Ascending aorta (tissue), 2 donors: ENCODE measurements at places on chromosomes 2 and 18.
A peak's percentile ranks its signal among the peaks of the same experiment; 100 is the strongest.

GRCh38 chr2:161028581-161028980 is 131.6 kb upstream of the TANK start:
- DNase-seq: no peak

DNA sequence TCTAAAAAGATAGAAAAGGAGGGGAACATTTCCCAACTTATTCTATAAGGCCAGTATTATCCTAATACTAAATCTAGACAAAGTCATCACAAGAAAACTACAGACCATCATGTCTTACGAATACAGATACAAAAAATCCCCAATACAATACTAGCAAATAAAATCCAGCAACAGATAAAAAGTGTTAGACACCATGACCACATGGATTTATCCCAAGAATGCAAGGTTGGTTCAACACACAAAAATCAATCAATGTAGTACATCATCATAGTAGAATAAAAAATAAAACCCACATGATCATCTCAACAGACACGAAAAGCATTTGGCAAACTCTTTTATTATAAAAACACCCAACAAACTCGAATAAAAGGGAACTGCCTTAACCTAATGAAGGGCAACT is 18.5 kb downstream of the SLC66A2 start:
- no peak for DNase-seq

GRCh38 chr2:5803547-5803946 is 111.4 kb downstream of the SOX11 start:
- no peak for DNase-seq

DNA sequence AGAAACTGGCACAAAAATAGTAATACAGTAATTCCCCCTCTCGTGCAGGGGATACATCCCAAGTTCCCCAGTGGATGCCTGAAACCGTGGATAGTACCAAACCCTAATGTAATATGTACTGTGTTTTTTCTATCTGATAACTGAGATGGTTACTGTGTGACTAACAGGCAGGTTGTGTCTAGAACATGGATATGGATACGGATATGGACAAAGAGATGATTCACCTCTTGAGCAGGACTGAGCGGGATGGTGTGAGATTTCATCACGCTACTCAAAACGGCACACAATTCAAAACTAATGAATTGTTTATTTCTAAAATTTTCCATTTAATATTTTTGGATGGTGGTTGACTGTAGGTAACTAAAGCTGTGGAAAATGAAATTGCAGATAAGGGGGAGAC is 3.4 kb downstream of the MBD1 start:
- DNase-seq: no peak

DNA sequence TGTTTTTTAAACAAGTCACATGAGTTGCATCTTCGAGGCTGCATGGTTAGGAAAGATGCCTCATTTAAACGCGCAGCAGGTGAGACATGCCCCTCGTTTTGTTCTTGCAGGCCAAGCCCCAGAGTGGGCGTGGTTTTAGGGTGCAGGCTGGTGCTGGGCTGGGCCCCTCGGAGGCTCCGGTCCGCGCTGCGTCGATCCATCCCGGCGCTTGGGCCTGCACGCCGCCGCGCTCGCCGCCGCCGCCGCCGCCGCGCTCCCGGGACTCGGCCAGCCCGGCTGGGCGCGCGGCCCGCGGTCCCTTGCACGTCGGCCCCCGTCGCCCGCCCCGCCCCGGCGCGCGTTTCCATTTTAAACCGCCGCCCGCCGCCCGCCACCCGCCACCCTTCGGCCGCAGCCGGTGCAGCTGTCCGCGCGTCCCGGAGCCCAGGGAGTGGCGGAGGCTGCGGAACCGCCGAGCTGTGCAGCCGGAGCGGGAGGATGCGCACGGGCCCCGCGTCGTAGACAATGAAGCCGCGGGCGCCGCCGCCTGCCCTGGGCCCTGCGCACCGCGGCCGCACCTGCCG is 175.5 kb downstream of the AGAP1 start:
- DNase-seq: no peak

GRCh38 chr2:9269695-9270360 is 63.2 kb downstream of the ASAP2 start:
- no peak for DNase-seq

DNA sequence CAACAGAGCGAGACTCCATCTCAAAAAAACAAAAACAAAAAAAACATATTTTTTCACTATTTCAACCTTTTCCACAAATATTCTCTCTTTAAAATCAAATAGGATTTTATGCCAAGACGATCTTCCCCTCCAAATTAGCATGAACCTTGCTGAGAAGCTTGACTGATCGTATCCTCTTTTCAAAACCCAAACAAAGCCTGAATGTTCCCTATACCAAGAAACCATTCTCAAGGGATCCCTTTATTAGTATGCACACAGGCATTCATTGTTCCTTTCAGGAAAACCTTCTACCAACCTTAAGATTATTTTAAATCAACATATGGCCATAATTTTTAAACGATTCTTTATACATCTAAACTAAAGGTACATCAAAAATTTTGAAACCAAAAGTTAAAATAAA is 6.3 kb downstream of the SPIRE1 start:
- DNase-seq: no peak

GRCh38 chr2:167550448-167550847 is 662.2 kb downstream of the XIRP2 start:
- DNase-seq: no peak

- DNase-seq: no peak
Measured at GRCh38 chr2:80302314-80303005, 2.1 kb downstream of the LRRTM1 start.

DNA sequence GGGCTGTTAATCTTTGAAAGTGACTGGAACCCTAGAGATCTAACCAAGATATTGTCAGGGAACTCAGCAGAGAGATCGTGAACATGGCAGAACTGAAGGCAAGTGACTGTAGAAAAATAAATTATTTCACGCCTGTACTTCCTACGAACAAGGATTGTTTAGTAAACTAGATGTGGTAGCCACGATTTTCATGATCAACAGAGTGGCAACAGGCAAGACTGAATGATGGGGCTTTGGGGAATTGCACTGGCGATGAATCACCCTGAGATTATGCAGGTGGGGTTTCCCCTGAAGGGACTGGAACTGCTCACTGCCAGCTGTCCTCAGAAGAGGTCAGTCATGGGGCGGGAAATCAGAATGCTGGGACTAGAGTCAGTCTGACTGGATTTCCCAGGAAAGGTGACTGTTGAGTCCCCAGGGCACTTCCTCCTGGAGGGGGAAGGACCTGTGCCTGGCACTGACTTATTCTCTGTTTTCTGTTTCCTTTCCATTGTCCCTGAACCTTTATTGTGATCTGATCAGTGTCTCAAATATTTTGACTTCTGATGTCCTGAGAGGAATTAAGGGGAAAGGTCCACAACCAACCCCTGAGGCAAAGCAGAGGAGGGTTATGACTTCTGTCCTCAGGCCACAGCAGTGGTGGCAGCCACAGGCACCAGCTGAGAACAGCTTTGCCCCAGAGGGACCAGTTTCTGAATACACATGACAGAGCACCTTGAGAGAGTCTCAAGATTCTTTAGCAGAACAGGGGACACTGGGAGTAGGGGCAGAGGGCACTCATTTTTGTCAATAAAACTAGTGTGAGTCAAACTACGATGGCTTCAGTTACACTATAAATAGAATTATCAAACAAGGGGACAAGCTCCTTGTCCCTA is 70.0 kb downstream of the NAB1 start:
- DNase-seq: no peak

DNA sequence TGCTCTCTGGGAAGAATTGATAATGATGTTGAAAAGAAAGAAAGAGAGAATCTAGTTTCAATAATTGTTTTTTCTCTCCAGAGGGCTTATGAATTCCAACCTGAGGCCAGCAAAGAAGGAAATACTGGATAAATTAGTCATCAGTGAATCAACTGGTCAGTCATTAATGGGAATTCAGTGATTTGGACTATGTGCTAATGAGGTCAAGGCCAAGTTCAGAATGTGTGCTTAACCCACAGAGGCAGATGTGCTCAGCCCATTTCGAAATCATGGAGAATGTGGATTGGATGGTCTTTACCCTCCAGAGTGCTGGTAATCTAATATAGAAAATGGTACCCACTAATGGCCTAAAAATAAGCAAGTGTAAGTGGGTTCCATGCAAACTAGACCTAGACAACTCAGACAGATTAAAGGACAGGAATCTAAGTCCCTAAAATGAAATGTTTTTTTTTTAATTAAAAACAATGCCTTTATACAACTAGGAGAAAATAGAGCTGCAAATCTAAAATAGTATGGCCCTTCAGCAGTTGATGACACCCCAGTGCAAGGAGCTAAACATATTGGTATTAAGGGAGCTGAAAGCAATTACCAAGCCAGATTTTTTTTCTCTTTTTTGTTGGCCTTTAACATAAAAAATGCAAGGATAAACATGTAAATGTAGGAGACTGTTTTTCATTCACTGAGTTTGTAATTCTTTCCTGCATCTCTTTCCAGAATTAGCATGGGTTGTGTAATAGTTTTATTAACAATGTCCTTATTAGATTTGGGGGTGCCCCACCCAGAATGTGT is 296.9 kb downstream of the SATB2 start:
- no peak for DNase-seq

- DNase-seq: no peak
Measured at GRCh38 chr2:70785137-70785911, 5.1 kb downstream of the FIGLA start.

GRCh38 chr2:179338681-179339080 is 74.0 kb upstream of the SESTD1 start:
- DNase-seq: no peak

DNA sequence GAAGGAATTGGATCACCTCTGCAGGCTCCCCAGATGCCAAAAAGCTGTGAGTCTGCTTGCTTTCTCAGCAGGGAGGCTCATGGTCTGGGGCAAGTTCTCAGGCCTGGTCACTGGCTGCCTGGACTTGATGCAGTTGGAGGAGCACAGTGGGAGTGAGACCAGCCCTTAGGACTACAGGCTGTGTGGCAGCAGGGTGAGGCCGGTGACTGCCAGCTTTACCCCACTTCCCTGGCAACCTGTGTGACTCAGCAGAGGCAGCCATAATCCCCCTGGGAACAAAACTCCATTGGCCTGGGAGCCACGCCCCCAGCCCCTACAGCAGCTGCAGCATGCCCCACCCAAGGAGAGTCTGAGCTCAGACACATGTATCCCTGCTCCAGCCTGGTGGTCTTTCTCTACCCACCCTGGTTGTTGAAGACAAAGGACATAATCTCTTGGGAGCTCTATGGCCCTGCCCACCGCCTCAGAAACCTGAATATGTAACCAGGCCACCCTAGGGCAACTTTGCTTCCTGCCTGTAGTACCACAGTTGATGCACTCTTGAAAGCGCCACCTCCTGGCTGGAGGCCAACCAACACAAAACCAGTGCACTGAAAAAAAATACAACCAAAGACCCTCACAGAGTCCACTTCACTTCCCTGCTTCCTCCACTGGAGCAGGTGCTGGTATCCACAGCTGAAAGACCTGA is 106.8 kb upstream of the SPATS2L start:
- DNase-seq: no peak

DNA sequence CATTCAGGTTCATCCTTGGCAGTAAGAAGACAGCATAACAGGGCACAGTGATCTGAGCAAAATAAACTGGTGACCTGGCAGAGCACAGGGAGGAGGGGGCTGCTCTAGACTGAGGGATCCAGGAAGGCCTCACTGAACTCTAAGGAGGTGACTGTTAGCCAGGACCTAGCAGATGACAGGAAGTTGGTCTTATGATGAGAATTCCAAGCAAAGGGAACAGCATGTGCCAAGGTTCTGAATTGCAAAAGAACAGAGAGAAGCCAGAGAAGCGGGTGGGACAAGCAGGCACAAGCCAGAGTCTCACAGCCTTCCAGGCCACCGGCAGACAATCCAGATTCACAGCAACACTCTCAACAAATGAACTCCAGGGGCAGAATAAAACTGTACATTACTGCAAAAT is 152.7 kb upstream of the PTPRM start:
- no peak for DNase-seq

DNA sequence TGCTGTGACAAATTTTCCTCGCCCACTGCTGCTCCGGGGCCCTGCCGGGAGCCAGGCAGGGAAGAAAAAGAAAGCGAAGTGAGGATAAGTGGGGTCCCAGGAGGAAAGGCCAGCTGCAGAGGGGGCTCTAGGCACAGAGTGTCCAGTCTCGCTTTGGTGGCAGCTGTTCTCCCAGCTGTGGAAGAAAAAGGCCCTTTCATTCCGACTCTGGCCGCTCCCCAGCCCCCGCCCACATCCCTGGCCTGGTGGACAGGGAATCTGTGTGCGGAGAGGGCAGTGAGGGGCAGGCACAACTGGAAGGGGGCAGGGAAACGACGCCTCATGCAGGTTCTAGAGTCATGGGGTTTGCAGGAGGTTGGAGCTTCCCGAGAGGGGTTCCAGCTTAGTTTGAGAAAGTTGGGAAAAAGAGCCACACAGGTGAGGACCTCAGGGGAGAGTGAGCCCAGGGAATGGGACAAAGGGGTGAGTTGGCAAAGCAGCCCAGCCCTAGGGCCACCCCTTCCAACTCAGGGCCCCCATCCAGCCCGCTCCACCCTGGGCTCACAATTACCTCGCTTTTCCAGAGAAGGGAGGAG is 1.8 kb downstream of the RTKN start:
- peak; percentile 72 for DNase-seq

GRCh38 chr2:98805412-98806171 is 74.7 kb upstream of the MGAT4A start:
- no peak for DNase-seq

DNA sequence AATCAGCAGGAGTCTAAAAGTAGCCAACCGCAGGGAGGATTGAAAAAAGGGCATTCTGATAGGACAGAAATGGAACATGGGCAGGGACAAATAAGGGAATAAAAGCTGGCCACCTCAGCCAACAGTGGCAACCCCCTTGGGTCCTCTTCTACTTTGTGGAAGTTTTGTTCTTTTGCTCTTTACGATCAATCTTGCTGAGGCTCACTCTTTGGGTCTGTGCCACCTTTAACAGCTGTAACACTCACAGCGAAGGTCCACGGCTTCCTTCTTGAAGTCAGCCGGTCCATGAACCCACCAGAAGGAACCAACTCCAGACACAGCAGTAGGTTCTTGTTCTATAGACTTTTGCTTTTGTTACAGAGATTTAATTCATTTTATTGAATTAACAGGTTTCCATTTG is 285.4 kb upstream of the CDH20 start:
- no peak for DNase-seq

DNA sequence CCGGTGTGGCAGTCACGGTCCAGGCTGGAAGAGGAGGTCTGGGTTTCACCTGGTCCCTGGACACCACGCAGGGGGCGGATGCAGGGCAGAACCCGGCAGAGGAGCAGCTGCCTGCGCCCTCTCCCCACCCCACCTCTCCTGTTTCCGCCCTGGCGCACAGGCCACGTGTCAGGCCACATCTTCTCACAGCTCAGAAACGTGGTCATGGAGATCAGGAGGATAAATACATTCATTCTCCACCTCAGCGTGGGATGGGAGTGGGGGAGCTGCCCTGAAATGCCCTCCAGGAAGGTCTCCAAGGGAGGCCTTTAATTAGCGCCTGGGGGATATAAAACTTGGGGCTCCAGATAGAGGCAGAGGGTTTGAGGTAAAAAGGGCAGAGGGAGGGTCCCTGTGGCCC is 142.0 kb downstream of the KCTD1 start:
- no peak for DNase-seq
